ENCODE measurements at places on chromosomes 7 and 10.

- DNase-seq, result no peak
Observed at GRCh38 chr10:98260350-98260749, 7.6 kb downstream of the LOXL4 start.

DNA sequence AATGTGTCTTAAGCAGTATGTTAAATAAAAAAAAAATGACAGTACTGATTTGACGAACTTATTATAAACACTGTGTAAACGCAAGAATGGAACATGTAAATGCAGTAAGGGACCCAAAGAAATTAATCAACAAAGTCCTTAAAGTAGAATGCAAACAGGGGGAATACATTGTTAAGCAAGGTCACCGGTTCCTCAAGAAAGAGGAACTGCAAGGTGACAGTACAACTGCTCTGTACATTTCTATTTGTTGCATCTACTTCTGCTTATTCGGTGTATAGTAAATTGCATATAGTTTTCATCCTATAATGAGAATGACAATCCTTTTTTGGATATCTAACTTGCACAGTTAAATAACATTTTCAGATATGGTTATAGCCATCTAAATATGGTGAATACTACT, 387.0 kb upstream of the SEMA3D start:
- no peak for DNase-seq

GRCh38 chr7:18873734-18874336, 243.6 kb downstream of the TWIST1 start:
- DNase-seq, result no peak

- DNase-seq, result no peak
Observed at GRCh38 chr10:70066190-70066589, 13.5 kb downstream of the MACROH2A2 start.

DNA sequence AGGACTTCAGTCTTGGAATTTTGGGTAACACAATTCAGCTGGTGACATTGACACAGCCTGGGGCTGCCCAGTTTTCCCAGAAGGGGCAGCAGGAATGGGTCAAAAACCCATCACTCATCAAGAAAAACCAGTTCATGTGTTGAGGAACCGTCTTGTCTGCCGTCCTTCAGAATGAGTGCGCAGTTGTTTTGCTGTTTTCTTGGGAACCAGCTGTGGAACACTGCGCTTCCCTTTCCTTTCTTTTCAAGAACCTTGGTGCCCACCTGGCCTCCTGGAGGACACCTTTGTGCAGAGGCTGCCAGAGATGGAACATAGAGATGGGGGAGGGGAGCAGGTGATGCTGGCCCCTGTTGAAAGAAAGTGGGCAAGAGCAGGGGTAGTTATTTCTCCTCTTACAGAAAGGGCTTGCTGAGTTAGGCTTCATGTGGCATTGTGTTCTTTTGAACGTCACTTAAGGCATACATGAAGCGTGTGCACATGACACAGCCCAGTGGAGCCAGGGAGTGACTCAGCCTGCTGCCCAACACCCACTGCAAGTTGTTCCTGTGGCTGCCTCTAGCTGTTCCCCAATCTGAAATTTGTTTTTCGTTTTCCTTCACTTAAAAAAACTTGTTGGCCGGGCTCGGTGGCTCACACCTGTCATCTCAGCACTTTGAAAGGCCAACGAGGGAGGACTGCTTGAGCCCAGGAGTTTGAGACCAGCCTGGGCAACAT, 87.4 kb upstream of the TNS3 start:
- DNase-seq, result peak; percentile 96

- no peak for DNase-seq
Observed at GRCh38 chr7:21942955-21943354, 2.7 kb downstream of the CDCA7L start.

DNA sequence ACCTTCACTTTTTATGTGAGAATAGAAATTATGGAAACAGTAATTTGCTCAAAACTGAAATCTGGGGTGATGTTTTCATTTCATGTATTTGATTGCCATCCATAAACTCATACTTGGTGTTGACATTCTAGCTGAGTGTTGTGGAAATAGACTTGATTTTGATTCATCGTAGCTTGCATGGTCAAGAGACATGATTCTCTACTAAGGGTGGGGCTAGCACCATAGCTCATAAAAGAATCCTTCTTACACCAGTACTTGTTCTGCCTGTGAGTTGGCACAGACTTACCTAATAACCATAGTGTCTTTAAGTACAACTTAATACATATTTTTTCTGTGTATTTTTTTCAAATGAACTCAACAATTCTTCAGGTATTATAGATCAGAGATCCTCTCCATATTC, 36.6 kb downstream of the RAB18 start:
- DNase-seq, result no peak

GRCh38 chr7:117071551-117071950, 118.2 kb downstream of the ST7 start:
- DNase-seq, result no peak

GRCh38 chr10:80410122-80410521, 1.8 kb downstream of the PRXL2A start:
- DNase-seq, result no peak

- DNase-seq, result no peak
Observed at GRCh38 chr7:27083646-27084045, 12.2 kb downstream of the HOXA1 start.

DNA sequence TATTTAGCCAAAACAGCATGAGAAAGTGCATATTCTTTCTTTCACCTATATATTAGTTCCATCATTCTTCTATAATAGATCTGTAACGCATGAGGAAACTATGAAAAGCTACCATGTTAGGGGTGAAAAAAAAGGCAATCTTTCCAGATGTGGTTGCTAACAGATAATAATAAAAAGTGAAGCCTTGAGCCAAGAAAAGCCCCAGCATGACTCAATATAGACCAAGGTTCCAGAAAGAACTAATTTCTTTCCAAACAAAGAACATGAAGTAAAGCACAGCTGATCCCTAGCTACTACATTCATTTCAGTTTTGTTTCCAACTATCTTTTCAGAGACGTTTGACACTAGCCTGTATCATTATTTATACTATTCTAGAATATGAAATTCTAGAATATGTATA, 16.4 kb downstream of the ARL4A start:
- no peak for DNase-seq

DNA sequence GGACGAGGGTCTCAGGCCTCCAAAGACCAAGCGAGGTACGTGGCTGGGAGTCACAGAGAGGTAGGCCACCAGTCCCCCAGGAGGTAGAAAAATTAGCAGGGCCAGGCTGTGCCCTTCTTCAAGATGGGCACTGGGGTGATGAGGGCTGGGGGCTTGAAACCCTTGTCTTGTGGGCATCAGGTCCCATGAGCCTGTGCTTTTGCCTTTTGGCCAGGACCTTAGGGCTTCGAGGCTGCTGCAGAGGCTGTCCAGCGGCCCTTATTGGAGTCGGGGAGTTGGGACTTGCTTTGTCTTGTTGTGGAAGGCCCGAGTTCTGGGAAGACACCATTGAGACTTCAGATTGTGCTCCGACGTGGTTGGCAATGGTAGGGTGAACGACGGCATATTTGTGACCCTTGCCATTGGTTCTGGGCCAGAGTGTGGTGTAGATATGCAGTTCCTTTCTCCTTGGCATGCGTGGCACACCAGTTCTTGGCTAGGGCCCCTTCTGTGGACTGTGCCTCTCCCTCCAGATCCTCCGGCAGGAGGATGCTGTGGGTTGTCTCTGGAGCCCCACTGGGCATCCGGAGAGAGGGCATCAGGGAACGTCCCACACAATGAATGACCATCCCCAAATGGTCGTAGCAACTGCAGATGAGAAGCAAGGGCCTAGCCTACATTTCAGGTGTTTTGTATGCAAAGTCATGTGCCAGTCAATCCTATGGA, 931 bp downstream of the SH2D4B start:
- DNase-seq, result no peak

DNA sequence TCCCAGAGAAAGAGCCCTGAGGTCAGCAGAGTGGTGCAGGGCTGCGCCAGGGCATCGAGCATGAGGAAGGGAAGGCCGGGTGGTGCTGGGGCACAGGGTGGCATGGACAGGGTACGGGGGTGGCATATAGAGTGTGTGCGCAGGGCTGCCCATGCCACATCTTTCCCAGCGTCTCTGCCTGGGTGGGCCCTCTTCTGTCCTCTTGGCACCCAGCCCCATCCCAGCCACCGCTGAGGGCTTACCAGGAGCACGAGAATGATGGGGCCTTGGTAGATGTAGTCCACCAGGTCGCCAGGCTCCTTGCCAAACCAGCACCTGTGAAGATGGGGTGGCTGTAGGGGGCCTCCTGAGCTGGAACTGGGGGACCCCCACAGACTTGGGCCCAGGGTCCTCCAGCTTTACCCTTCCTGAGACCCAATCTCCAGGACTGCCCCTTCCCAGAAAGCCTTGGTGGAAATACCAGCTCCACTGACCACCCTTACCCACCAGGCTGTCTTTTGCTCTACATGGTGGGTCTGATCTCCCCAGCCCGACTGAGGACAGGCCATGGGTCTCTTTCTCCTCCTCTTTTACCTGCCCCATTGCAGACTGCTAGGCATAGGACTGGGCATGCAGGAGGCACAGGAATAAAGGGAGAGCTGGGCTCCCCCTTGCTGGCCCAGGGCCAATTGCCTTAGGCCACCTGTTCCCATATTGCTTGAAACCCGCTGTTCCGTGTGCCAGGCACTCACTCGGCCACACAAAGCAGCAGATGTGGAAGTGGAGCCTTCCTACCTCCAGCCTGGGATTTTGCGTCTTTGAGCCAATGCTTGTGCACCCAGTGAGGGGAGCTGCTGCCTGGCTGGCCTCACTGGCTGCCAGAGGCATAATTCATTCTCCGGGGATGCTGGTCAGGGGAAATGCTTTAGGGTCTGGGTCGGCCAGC, 21.7 kb downstream of the CRHR2 start:
- DNase-seq, result no peak

DNA sequence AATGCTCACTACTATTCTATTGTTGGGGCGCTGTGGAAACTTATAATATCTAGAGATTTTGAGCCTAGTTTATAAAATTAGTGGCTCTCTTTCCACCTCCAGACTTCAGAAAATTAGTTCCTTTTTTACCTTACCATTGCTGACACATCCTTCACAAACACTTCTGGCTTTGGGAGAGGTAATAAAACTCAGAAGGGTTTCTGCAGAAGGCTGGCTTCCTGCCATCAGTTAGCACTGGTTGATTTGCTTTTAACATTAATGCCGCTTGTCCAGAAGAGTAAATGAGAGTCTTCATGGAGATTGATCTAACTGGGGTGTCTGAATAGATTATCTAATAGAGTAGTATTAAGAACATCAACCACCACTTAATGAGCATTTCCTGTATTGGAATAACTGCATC, 20.3 kb downstream of the ACSM6 start:
- no peak for DNase-seq

DNA sequence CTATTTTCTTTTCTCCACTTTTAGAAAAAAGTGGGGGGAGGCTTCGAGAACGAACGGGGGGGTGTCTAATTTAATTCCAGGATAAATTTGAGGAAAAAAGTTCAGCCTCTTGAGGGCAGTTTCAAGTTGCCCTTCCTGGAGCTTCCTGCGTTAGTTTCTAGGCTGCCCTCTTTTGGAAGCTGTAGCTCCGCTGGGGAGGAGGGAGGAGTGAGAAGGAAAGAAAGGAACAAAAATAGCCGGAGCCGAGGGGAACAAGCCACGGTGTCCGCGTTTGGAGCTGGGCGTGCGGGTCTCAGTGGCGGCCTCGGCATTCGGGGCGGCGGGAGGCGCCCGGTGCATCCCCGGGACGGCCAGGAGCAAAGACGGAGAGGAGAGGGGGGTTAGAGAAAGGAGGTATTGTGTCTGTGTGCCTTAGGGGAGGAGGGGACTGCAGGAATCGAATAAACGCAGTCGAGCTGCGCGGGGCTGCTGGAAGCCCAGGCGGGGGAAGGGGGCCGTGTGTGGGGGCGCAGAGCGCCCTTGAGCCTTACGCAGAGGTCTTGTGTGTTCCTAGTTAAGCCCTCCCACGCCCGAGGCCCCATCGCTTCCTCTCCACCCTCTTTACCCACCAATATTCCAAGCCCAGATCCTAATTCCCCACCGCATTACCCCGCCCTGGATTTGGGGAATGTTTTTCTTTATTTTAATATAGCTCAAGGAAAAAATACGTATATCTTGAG, 2.0 kb upstream of the TNRC18 start:
- DNase-seq, result peak; percentile 85

DNA sequence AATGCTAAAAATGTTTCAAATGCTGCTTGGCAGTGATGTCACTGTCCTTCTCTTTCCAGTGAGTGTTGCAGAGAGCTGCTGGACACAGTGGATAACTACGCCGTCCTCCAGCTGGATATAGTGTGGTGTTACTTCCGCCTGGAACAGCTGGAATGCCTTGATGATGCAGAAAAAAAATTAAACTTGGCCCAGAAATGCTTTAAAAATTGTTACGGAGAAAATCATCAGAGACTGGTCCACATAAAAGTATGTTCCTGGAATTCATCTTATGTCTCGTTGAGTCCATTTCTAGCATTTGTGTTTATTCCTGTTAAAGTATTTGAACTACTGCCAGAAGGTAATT, 25.2 kb downstream of the NUB1 start:
- DNase-seq, result no peak

DNA sequence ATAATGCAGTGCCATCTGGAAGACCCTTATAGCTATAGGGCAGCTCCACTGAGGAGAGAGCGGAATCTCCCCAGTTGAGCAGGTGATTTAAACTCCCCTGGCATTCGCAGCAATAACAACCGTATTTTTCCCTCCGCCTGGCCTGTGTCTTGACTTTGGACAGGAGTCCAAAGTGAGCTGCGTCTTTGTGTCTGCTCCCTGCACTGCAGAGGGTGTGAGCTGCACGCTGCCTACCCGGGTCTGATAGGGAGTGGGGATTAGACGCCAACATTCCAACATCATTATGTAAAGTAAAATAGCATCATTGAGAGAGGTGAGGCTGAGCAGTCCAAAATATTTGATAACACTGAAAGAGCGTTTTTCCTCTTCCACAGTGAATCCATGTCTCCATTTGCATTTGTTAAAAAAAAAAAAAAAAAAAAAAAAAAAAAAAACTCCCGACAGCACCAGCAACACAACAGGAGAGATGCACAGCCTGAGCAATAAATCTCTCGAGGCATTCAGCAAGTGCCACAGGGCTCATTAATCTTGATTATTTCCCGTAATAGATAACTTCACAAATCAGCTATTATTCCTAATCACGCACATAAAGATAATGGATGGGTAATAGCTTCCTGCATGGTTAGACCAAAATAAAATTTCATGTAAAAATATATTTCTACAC, 68.6 kb downstream of the CELF2 start:
- no peak for DNase-seq

DNA sequence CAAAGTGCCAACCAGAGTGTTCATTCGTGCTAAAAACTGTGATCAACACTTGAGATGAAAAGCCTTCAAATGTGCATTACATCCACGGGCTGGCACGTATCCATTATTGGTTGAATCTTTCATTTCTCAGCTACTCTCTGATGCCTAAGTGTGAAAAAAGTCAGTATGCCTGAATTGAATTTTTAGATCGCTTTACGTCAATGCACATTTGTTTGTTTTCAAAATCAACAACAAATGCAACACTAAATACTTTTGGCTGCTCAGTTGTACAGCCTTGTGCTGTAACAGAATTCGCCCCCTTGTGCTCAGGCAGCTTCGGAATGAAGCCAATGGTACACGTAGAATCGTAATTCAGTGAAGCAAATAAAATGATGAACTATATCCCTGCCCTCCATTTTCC, 446.5 kb upstream of the NRP1 start:
- DNase-seq, result no peak

GRCh38 chr10:10976652-10977051, 41.0 kb upstream of the CELF2 start:
- DNase-seq, result no peak
